ENCODE measurements at places on chromosomes 5 and 9.

DNA sequence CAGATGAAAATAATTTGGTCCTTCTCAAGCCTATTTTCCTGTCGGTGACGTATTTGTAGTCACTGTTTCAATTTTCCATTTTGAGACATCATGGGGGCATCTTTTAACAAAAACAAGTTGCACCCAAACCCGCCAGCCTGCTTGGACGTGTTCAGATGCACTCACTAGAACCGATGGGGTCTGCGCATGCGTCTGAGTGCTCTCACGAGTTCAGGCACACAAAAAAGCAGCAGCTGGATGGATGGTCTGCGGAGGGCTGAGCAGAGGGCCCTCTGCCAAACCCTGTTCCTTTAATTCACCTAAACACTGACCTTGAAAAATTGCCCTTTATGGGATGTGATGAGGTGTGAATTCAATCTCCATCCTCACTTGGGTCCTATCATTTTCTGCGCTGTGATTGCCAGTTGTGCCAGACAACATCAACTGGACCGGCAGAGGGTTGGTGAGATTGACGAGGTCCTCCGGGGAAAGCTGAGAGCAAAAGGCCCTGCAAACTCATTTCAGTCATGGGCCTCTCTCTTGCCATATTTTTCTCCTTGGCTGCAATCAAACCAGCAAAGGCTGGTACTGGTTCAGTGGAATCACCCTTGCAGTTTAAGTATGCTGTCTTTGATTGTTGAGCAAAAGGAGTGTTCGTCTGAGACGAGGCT, 251.9 kb downstream of the NFIB start:
- DNase-seq = no peak

- no peak for DNase-seq
Observed at GRCh38 chr5:142322747-142323479, 1.9 kb downstream of the SPRY4 start.

- no peak for DNase-seq
Observed at GRCh38 chr9:98708103-98708932, 417 bp downstream of the GABBR2 start.

DNA sequence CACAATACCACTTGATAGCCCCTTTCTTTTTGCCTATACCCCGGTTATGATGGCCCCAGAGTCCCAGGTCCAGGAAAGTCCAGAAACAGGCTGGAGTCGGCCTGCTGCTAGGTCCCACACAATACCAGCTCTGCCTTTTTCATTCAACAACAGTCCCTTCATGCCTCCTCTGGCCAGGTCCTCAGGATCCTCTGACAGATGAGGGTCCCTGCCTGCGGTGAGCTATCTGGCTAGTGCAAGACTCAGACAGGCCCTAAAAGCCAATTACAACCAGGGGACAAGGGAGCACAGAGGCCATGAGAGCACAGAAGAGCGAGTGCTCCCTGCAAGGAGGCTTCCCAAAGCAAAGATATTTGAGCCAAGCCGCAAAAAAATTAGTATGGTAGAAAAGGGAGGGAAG, 84.8 kb upstream of the ZBTB43 start:
- DNase-seq = no peak

- DNase-seq = no peak
Observed at GRCh38 chr9:5536684-5537083, 26.4 kb downstream of the PDCD1LG2 start.

DNA sequence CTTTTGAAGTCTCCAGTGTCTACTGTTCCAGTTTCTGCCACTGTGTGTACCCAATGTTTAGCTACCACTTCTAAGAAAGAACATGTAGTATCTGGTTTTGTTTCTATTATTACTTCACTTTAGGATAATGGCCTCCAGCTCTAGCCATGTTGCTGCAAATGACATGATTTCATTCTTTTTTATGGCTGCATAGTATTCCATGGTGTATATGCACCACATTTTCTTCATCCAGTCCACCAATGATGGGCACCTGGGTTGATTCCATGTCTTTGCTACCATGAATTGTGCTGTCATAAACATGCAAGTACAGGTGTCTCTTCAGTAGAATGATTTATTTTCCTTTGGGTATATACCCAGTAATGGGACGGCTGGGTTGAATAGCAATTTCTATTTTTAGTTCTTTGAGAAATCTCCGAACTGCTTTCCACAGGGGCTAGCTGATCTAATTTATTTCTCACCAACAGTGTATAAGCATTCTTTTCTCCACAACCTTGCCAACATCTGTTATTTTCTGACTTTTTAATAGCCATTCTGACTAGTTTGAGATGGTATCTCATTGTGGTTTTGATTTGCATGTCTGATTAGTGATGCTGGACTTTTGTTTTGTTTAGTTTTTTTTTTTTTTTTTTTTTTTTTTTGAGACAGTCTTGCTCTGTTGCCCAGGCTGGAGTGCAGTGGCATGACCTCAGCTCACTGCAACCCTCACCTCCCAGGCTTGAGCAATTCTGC, 68.9 kb downstream of the WDR41 start:
- no peak for DNase-seq

- no peak for DNase-seq
Observed at GRCh38 chr5:54556141-54556540, 38.6 kb downstream of the SNX18 start.

- no peak for DNase-seq
Observed at GRCh38 chr5:153742060-153742459, 251.6 kb downstream of the GRIA1 start.

DNA sequence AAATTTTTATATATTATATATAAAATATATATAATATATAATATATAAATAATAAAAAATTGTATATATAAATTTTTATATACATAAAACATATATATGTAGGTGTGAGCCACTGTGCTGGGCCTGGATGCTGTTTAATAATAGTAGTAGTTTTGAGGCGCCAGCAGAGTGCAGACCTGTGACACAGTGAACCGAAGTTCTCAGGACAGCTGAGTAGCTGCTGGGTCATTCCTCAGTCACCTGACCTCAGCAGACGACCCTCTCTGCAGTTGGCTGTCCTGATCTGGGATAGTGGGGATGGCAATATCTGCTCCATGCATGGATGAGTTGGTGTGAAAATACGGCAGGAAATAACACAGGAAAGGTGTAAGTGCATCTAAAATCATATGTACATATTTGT, 3.3 kb upstream of the SNX18 start:
- DNase-seq = no peak

DNA sequence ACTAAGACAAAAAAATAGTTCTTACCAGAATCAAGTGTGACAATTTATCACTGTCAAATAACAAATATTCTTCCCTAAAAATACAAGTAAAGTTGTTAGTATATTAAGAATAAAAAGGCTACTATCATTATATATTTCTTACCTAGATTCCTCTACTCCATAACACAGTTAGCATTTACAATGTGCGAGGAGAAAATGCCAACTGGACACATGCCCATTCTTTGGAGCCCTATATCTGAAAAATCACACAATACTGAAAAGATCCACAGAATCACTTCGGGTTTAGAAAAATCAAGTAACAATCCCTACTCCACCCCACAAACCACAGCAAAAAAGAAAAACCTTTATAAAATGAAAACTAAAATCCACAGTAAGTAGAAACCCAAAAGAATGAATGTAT, 70.9 kb downstream of the PKD2L2 start:
- no peak for DNase-seq

DNA sequence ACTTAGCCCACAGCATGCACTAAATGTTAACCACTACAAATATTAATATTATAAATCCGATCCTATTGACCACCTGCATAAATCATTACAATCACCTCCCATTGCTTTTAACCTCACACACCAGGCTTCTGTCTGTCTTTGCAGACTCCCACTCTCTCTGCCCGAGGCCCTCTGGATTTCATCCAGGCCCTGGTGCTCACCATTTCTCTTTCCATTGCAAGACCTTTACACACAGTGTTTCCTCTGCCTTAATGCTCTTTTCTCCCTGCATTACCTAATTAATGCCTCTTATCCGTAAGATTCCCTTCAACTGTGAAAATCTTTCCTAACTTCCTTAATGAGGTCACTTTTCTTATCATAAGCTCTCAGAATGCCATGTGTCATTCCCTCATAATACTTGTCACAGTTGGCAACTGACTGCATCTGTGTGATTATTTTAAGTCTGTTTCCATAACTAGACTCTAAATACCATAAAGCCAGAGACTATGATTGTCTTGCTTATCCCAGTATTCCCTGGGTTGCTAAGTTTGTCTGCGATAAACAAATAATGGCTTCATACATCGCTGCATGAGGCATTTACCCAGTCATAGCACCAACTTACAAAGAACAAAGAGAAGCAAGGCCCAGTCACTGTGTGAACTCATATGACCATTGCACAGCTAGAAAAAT, 155.1 kb downstream of the CCDC192 start:
- no peak for DNase-seq

DNA sequence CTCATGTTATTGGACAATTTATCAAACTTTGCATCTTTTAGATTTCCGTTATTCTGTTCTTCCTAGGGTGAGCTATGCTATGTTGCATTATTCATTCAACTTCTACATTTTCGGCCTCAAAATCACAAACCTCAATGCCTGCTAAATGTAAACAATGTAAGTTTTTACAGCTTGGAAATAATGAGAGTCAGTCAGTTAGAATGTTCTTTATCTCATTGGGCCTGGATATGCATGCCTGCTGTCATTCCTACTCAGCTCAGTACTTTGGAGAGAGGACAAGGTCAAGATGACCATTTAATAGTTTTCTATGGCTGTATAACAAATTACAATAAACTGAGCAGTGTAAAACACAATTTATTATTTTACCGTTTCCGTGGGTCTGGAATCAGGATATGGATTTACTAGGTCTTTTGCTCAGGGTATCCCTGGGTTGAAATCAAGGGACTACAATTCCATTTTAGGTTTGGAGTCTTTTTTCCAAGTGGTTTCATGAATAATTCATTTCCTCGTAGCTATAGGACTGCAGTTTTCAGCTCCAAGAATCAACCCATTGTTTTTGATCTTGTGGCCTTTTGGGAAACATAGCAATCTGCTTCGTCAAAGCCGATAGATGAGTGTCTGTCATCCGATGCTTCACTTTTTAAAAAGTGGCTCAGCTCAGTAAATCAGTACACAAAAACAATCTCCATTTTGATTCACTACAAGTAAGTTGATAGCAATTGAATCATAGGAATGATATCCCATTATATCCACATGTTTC, 1143.2 kb upstream of the CDH6 start:
- no peak for DNase-seq

- DNase-seq = no peak
Observed at GRCh38 chr9:130927995-130928900, 10.8 kb downstream of the FIBCD1 start.

GRCh38 chr5:56269216-56269927, 36.2 kb upstream of the ANKRD55 start:
- peak; percentile 22 for DNase-seq

DNA sequence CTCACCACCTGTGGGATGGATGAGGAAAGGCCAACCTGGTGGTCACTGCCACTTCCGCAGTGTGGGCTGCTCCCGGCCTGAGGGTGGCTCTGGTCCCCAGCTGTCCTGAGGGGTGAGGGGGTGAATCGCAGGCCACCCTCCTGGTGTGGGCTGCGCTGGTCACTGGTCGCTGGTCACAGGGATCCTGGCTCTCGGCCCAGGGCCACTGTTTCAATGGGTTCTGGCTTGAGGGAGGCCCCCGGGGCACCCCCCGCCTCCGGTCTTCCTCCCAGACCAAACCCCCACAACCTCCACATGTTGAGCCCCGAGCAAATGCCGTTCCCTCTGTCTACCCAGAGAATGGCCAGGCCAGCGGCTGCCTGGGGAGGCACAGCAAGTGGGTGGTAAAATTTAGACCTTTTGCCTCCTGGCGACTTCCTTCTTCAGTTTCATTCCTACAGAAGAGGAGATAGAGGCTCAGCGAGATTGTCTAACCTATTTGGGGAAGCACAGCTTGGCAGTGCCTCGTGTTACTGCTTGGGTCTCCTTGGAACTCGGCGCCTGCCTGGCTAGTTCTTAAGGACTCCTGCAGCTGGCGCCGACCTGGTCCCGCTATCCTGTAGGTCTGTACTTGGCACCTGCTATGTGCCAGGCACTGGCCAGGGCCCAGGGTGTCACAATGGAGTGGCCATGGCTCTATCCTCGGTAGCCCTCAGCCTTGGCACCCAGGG, 48.2 kb downstream of the RXRA start:
- DNase-seq = no peak

DNA sequence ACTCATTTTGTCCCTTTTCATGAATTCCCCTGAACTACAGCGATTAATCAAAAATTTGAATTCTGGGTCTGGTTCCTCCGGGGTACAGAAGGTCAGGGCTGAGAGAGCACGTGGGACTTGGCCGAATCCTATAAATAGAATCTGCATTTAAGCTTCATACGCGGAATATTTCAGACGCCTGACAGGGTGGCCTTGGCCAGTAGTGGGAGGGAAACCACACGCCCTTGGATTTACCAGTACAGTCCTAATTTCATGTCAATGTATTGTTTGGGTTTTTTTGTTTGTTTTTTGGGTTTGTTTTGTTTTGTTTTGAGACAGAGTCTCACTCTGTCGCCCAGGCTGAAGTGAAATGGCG, 21.5 kb upstream of the NIPBL start:
- no peak for DNase-seq

DNA sequence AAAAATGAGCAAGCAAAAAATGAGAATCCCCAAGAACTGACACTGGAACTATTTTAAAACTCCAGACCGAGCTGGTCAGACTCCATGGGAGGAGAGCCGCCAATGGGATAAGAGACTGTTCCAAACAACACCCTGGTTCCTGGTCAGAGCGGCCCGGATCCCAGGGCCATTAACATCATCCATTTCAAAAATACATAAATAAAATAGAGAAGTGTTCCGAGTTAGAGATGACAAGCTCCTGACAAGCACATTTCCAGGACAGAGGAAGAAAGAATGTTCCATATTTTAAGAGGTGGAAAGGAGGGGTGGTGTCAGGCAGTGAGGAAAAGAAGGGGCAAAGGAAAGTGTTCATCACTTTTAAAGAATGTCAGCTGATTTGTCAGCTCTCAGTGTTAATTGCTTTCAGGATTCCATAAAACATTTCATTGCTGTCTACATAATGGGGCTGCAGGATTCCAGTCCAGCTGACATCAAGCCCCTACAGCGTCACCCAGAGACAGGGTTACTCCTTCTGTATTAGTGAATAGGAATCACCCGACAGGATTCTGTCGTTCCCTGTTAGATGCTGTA, 202.5 kb upstream of the TRIM32 start:
- DNase-seq = no peak

- DNase-seq = no peak
Observed at GRCh38 chr5:172585114-172585513, 55.9 kb upstream of the NEURL1B start.

GRCh38 chr9:37953206-37953774, 49.4 kb upstream of the SLC25A51 start:
- no peak for DNase-seq

GRCh38 chr5:177528631-177529030, 11.9 kb upstream of the DDX41 start:
- no peak for DNase-seq

Data from activated CD4-positive, alpha-beta T cell treated with anti-CD3 and anti-CD28 coated beads for 4 hours (primary cell).